Stimulated activated CD8-positive, alpha-beta memory T cell treated with anti-CD3 and anti-CD28 coated beads, Interleukin-7, amount 100 ng/mL, for 1 hour (primary cell): ENCODE measurements at places on chromosomes 2 and 18.

DNA sequence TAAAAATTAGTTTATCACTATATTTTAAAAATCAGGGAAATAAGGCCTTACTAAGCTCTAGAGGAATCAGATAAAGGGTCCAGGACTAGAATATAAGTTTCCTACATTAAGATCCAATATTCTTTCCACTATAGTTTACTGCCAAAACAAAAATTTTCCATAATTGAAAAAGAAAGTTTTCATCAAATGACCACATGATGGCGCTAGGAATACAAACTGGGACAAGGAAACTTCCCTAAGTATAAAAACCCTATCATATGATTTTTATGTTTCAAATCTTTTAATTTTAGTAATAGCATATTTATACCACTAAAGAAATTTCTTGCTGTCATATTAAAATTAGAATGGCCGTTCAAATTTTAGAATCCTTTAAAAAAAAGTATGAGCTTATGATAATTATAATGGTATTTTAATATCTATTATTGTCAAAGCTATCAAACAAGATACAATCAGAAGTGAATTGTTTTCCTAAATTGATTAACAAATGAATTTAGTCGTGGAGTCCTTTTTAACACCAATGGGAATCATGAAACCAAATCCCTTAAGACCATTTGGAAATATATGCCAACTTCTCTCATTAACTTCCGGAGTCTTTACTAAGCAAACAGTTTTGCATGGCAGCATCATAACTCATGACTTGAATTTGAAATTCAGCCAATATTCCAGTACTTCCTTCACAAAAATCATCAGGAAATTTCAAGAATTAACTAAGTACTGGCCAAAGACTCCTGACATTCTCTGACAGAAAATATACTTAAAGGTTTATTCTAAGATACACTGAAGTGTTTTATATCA lies 70.3 kb downstream of the SCN1A start:
- no peak for DNase-seq

DNA sequence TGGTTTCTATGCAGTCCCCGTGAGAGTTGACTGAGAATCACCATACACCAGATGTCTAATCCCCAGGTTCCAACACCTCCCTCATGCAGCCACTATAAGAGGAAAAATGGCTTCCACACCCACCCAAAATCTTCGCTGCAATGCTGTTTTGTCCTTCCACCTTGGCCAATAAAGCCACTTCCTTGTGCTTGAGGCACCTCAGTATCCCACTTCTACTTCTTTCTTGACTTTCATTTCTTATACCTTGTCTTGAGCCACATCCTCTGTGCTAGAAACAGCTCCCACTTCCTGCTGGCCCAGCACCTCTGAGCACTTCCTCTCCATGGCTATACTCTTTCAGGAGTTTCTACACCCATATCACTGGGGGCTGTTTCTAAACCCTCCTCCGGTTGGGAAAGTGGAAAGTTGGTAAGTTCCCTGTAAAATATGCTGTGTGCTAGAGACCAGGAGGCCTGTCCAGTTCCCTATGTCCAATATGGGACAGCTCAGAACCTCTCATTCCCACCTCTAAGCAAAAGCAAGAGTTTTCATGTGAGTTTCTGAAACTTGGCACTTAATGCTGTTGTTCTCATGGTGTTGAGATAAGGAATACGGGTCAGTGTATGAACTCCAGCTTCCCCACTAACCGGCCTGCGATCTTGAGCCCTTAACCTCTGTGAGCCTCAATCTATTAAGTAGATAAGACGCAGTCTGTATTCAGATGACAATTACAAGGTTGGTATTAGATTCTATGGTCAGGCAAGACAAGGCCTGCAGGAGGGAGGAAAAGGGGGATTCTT lies 209.1 kb upstream of the ID2 start:
- DNase-seq: no peak

GRCh38 chr2:202718614-202719013 lies 83.8 kb downstream of the FAM117B start:
- no peak for DNase-seq

DNA sequence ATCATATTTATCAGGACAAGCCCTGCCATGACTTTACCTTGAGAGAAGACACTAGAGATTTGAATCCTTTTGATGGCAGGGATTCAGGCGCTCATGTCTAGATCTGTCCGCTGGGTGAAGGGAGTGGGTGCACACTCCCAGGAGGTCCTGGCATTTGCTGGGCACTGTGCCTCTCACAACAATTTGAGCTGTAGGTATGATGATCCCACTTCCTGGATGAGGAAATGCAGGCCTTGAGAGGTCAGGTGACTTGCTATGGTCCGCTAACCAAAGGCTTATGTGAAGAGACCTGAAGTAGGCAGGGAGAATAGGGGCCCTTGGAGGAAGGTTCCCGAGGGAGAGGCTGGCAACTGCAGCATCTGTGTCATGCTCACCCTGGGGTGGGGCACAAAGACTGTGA lies 206.1 kb downstream of the HAUS1 start:
- no peak for DNase-seq

GRCh38 chr2:25112113-25112512 lies 56.3 kb downstream of the POMC start:
- no peak for DNase-seq

- DNase-seq: no peak
Observed at GRCh38 chr2:191847764-191848163, 876 bp upstream of the CAVIN2 start.

DNA sequence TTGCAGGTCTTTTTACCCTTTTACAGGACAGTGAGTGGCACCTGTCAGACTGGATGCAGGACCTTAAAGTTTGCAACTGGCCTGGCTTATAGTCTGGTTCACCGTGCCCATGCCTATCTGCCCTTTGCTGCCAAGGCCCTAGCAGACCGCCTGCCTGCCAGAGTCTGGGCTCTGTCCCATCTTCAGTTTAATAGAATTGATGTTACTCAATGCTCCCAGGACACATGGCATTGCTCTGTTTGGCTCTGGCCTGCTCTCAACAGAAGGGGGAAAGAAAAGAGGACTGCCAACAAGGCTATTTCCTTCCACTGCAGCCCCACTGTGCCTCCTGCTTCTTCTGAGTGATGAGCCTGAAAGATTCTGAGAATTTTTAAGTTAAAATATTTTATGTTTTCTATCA lies 25.6 kb upstream of the TMEM178A start:
- DNase-seq: no peak

DNA sequence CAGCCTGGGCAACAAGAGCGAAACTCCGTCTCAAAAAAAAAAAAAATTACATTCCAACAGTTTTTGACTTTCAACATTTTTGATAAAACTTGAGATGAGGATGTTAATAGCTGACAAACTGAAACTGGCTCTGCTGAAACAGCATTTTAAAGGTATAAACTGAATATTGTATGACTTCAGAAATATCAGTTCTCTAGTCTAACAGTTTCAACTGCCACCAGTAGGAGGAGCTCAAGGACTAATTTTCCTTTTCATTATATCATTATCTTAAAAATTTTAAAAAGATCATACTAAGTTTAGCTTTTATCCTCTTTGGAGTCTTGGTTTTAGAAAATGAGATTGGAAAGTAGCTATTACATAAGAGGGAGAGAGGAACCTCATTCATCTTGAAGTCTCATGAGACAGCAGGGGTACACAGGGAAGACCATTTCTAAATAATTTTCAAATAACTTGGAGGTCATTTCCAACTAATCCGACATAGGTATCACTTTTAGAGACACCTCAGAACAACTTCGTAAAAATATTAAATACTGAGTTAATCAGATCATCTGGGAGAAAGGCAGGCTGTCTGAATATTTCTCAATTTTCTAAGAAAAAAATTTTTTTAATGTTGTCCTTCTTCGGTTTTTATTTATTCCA lies 37.6 kb upstream of the MCM6 start:
- no peak for DNase-seq

DNA sequence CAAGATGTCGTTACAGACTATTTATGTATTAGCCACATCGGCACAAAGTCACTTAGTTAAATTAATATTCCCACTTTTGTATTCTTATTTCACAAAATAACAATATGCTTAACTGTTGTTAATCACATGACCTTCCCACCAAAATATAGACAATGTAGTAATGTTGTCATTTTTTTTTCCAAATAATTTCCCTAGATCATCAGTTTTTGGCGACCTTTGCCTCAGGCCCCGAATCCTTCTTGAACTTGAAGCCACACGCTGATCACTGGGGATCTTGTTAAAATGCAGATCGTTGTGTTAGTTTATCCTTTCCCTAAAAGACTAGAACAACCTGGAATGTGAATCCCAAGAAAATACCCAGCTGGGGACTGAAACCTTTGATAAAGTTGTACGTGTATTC lies 497.6 kb downstream of the SUCLG1 start:
- no peak for DNase-seq

- no peak for DNase-seq
Observed at GRCh38 chr2:237618449-237618848, 8.9 kb upstream of the LRRFIP1 start.

DNA sequence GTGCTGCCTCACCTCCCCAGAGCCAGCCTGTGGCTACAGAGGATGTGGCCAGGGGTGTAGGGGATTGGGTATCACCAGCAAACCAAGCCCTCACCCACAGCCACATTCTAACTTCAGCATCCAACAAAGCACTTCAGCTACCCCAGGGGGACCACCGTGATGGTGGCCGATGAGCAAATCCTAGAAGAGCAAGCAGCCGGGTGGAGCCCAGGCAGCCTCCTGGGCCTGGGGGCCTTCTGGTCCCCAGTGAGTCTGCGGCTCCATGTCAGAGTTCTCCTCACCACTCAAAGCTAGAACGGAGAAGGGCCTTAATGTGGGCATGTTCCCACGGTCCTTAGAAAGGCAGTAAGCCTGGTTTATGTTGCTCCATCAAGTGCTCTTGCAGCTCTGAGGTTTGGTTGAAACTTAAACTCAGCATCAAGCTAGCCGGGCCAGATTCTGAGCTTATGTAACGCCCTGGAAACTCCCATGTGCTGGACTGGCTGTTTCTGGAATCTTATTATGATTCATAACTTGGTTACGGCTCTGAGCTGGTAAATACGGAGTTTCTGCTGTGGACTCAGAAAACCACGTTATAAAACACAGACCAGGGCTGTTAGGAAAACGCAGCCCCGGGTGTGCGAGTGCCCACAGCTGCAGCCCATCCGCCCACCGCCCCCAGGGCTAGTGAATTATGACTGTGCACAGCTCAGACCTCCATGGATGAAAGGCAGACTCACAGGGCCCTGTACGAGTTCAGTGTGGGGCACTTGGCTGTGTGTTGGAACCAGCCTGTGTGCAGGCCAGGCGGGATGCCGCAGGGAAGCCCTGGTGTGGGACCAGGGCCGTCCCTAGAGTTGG lies 99.8 kb downstream of the SEPTIN10 start:
- no peak for DNase-seq

GRCh38 chr2:176105078-176105729 lies 1.9 kb upstream of the HOXD11 start:
- no peak for DNase-seq

DNA sequence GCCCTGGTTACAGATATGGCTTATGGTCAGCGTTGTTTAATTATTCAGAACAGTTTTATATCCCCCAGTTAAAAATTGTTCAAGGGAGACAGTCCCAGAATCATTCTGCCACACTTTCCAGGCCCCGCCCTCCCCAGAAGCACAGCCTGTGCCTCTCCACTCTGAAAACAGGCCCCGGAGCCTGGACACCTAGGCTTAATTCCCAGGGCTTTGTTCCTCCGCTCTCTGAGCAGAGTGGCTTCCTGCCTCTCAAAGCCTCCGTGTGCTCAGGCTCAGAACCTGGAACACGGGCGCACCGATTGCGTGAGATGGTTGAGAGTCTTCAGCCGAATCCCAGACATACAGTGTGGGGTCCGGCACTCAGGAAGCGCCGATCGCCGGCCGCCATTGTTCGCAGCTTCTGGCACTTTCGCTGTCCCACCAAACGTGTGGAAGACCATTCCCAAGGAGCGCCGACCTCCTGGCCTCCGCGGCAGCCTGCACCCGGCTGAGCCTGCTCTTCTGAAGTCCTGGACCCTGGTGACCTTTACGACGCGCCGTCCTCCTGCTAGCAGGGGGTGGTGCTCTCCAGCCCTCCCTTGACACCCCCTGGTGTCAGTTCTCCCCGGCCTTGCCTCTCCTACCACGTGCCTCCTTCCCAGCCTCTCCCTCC lies 45.6 kb downstream of the TWIST2 start:
- no peak for DNase-seq

GRCh38 chr2:156338578-156338977 lies 6.1 kb upstream of the NR4A2 start:
- DNase-seq: no peak

- DNase-seq: no peak
Observed at GRCh38 chr2:150424406-150424805, 63.1 kb downstream of the RND3 start.

- DNase-seq: no peak
Observed at GRCh38 chr2:149075853-149076252, 37.4 kb downstream of the LYPD6B start.

- no peak for DNase-seq
Observed at GRCh38 chr18:26617151-26617554, 68.8 kb upstream of the KCTD1 start.

GRCh38 chr2:171013851-171014250 lies 84.8 kb downstream of the GORASP2 start:
- DNase-seq: no peak

DNA sequence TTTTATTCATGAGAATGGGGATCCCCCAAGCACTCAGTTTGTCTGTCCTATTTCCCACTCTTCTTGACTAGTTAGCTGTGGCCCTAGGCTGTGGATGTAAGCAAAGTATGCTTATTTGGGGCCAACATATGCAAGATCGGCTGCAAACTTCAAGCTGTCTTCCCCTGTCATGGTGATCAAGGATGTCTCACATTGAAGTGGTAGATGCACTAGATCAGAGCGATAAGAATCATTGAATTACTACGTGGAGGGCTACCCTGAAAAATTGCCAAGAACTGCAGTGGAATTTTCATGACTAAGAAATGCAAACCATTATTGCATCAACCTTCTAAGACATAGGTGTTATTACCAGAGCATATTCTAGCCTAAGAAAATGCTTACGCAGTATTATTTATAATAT lies 527.4 kb downstream of the RNF144A start:
- DNase-seq: no peak

- DNase-seq: no peak
Observed at GRCh38 chr2:195756218-195756942, 99.4 kb downstream of the SLC39A10 start.
